ENCODE measurements at places on chromosomes 1 and 21.
A peak's percentile ranks its signal among the peaks of the same experiment; 100 is the strongest.

DNA sequence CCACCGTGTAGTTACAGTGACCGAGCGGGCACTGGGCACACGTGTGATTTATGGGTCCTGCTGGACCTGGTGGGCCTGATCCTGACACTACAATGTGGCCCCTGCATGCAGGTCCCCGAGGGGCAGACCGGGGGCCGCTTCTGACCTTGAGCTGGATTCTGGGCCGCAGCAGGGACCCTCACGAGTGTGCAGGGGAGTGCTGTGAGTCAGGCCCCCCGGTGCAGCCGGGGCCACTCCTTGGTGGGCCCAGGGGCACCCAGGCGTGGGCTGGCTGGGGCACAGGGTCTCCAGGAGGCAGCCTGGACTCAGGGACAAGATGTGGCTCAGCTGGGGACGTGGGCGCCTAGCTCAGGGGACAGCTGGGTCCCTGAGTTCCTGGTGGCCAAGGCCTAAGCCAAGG is 77.5 kb upstream of the TTC34 start:
- no peak for DNase-seq

GRCh38 chr1:185054365-185055060 is 9.2 kb downstream of the RNF2 start:
- no peak for DNase-seq

GRCh38 chr1:118933051-118933781 is 54.9 kb downstream of the TBX15 start:
- no peak for DNase-seq

DNA sequence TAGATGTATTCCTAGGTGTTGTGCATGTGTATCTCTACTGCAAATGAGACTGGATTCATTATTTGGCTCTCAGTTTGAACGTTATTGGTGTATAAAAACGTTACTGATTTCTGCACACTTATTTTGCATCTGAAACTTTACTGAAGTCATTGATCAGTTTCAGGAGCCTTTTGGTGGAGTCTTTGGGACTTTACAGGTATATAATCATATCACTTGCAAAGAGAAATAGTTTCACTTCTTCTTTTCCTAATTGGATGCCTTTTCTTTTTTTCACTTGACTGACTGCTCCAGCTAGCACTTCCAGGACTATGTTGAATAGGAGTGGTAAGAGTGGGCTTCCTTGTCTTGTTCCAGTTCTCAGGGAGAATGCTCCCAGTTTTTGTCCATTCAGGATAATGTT is 252.2 kb downstream of the SMYD3 start:
- no peak for DNase-seq

DNA sequence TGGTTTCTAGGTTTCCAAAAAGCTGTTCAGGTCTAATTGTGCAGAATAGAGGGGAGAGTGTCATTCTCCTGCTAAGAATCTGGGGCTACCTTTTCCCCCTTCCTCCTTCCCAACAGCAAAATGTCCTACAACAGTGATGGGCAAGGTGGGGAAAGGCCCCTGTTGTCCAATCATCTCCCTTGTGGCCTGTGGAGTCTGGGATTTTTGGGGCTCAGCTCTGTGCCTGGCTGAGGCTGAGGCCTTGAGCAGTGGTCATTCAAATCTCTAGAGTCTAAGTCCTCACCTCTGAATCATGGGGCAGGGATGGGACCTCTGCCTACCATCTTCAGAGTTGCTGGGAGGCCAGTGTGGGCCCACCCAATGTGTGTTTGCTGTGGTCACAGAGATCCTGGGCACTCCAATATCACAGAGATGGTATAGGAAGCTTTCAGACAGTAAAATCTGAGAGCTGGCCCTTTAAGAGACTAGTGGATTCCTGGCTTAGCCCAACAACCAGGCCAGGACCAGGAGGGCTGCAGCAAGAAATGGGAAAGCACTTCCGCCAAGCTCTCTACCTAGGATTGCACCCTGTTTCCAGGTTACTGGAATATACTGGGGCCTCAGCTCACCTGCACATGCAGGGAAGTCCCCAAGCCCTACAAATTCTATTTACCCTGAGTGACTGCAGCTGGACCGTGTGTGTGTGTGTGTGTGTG is 28.5 kb upstream of the TENT5C start:
- no peak for DNase-seq

- DNase-seq, result no peak
Observed at GRCh38 chr1:16175610-16176553, 20.0 kb upstream of the EPHA2 start.

DNA sequence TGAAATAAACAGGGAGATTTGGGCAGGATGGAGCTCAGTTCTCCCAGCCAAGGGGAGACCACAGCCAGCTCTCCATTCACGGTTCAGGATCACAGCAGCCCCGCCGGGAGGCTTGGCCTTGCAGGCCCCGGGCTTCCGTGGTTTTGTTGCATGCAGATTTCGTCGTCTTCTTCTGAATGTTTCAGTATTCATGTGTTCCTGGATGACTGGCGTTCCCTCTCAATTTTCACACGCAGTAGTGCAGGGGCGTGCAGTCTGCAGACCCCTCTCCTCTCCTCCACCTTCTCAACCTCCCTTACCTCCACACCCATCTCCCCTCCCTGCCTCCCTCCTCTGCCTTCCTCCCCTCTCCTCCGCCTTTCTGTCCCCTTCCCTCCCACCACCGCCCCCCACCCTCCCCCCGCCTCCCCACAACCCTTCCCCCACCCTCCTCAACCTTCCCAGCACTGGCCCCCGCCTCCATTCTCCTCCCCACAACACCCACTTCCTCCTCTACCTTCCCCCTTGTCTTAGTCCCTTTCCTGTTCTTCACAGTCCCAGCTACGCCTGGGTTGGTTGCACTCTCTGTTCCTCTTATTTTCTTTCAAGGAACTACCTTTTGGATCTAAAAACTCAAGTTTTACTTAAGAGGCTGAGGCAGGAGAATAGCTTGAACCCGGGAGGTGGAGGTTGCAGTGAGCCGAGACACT is 8.4 kb upstream of the SLC19A1 start:
- DNase-seq, result peak; percentile 68

DNA sequence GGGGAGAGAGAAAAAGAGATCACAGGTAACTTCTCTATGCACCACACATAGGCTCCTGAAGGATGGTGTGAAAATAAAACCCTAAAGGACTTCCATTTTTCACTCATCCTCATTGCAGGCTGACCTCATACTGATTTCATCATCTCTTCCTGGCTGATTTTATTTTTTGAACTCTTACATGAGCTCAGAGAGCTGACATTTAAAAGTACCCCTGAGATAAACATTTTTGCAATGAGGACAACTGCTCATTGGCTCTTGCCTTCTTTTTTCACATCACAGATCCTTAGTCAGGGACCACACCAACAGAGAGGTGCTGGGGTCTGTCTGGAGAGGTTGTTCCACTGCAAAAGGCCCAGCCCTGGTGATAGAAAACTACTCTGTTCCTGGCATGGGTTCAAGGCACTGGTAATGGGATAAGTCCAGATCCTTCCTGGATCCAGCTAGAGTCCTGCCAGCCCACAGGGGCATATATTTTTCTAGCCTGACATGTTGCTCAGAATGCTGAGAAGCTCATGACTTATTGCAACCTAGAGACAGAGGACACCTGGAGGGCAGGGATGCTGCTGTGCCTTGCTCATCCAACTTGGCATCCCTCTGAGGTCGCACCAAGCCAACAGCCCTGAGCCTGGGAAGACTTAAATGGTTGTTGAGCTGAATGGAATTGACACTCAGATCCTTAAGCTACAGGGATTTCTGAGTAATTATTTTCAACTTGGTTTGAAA is 360.0 kb downstream of the HHAT start:
- no peak for DNase-seq

DNA sequence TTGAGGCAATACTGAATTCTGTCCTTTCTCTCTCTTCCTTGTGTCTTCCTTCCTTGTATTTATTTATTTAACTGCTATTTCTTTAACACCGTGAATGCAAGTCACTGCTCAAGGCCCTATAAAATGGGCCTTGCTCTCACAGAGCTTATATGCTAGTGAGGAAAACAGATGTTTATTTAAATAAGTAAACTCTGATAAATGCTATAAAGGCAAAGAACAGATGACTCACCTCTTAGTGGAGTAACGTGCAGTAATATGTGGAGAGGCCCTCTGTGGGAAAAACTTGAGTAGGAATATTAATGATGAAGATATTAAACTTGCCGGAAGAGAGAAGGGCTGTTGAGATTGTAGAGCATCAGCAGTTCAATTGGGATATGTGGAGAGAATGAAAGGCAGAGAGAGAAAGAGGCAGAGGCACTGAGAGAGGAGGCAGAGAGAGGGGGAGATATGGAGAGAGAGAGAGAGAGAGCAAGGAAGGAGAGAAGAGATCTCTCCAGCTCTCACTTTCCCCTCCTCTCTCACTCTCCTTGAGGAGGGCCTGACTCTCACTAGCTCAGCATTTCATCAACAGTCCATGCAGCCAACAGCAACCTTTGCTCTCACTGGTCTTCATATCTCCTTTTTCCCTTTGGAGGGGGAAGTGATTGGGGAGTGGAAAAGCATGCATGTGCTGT is 322.2 kb downstream of the LMX1A start:
- no peak for DNase-seq

DNA sequence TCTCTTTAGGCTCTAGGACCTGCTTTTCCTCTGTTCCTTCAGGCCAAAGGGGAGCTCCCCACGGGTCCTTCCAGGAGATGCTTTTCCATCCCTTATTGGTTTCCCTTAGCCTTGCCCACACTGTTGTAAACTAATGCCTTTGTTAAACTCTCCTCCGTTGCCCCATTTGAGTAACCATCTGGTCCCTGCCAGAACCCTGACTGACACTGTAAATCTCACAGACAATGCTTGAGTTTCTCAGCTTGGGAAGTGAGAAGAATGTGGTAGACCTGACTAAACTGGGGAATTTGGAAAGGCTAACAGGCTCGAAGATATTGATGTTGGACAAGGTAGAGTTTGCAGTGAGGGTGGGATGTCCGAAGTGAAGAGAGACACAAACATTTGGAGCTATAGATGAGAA is 11.4 kb downstream of the AKNAD1 start:
- DNase-seq, result no peak

- DNase-seq, result no peak
Observed at GRCh38 chr1:232186931-232187330, 443.0 kb downstream of the SIPA1L2 start.

DNA sequence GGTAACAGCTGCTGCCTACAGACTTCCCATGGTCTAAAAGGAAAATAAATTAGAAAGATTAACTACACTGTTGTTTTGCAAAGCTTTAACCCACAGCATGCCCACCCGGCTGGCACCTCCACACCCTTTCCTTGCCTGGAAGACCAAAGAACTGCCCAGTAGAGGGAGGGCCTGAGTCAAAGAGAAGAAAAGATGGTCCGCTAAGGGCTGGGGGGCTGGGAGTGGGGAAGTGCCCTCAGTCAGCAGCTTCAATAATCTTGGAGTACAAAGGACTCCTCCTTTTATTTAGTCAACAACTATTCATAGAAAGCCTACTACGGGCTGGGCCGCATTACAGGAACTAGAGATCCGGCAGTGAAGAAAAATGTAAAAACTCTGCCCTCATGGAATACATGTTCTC is 40.6 kb downstream of the ERI3 start:
- DNase-seq, result no peak

GRCh38 chr1:154726443-154726842 is 118.5 kb upstream of the ADAR start:
- DNase-seq, result no peak

DNA sequence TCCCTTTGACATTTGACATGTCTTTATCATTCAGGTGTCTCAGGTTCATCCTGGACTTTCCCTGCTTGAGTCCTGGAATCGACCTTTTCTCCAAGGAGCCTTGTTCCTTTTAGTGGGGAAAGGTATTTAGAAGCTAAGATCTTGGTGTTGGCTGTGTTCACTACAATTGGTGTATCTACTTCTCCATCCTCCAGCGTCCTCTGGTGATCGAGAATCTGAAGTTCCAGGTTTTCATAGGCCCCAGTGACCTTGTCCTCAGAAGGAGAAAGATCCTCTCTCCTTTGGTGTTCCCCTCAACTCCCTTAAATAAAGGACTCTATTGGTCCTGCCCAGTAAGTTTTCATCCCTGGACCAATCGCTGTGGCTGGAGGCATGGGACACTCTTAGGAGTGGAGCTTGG is 22.1 kb downstream of the MROH7 start:
- no peak for DNase-seq

GRCh38 chr21:43192501-43193081 is 23.8 kb downstream of the CRYAA start:
- no peak for DNase-seq

DNA sequence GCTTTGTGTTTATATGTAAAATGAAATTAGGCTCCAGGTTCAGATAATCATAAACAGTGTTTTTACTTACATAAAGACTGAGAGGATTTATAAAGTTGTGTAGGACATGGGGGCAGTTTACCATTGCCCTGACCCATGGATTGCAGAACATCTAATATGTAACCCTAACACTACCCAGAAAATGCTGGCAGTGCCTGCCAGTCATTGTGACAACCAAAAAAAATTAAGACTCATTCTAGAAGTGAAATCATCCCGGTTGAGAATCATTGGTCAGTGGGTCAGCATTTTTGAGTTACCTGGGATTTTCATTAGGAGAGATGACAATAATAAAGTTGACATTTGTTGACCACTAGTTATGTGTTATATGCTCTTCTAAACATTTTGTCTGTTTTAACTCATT is 31.2 kb upstream of the THEM4 start:
- no peak for DNase-seq

DNA sequence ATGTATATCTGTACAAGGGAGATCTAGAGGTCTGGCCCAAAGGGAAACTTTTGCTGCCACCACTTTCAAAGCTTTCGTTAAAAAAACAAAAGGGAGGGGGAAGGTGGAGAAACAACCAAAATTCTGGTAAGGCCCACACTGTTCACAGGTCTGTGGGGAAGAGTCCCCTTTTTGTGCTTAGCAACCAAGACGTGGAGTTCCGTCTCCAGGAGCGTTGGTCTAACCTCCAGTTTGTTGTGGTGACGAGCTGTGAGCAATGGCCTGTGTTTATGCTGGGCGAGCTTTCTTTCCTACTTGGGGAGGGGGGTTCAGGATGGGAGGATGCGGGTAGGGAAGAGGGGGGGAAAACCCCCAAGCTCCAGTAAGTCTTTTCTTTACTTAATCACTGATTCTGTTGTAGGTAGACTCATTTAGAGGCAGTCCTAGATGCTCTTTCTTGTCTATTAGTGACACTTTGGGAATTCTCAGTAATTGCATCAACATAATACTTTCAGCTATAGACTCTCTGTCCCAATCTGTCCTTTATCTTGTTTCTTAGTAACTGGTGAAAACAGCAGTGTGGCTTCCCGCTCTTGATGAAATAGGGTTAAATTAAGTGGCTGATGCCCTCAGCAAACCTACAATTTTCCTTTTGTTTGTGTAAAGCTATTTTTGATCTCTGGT is 1.5 kb downstream of the HIPK1 start:
- peak; percentile 25 for DNase-seq

DNA sequence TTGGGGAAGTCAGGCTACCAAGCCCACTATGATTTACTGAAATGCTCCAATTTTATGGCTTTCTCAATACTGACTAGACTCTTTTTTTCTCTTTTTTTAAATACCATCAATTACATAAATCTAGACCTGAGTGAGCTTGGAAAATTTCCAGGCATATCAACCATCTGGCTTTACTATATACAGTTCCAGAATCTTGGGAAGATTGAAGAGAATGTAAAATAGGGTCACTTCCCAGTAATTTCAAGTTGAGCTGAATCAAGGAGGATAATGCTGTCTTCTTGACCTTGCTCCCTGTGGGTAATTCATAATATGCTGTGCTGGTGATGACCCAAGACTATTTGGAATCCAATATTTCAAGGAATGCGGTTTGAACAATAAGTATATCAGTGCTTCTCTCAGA is 108.1 kb downstream of the MAP3K21 start:
- DNase-seq, result no peak
